Bronchial smooth muscle cell (primary cell): ENCODE measurements at places on chromosomes 3 and 15. TPM values are rescaled to one million over a fixed set of nuclear protein-coding genes. Genes with fewer than 3 reads are reported as not detected.

Gene BRPF1
- 10.1 and 14.3 TPM in 2 replicates for total RNA-seq

Gene CTXN2
- total RNA-seq, result not detected in 2 replicates

Gene PLA2G4D
- total RNA-seq, result not detected in 2 replicates

Gene TPRA1
- 32.8 and 36.1 TPM in 2 replicates for total RNA-seq

Gene MOBP
- under 0.01 TPM in 1 of 2 replicates, not detected in the other for total RNA-seq

Gene ECE2
- not detected in 2 replicates for total RNA-seq

Gene CHRNA3
- under 0.01 TPM in 2 replicates for total RNA-seq

Gene TNNC1
- 0.43 and 0.63 TPM in 2 replicates for total RNA-seq

Gene LDHAL6B
- total RNA-seq, result not detected in 2 replicates

Gene RABL3
- 12.9 and 14.3 TPM in 2 replicates for total RNA-seq

Gene RNU5B-1
- not detected in 2 replicates for total RNA-seq

Gene TMEM212
- not detected in 2 replicates for total RNA-seq

Gene MCCC1
- total RNA-seq, result 29.5 and 34.7 TPM in 2 replicates

Gene DUOX1
- total RNA-seq, result under 0.01 and 0.16 TPM in 2 replicates

Gene FBXL2
- total RNA-seq, result 14.8 and 16.5 TPM in 2 replicates

Gene P3H2
- total RNA-seq, result 2.6 and 4.3 TPM in 2 replicates

Gene IDH3A
- 15.8 and 18.5 TPM in 2 replicates for total RNA-seq

Gene CACNA2D3
- 0.16 TPM in 1 of 2 replicates, not detected in the other for total RNA-seq

Gene GNAT1
- total RNA-seq, result not detected in 2 replicates

Gene TEX55
- not detected in 2 replicates for total RNA-seq

Gene PPP1R14D
- not detected in 2 replicates for total RNA-seq

Gene GCSAM
- not detected in 2 replicates for total RNA-seq

Gene DNAJA4
- 1.2 and 1.4 TPM in 2 replicates for total RNA-seq
